ENCODE measurements at places on chromosomes 6 and 20.
A peak's percentile ranks its signal among the peaks of the same experiment; 100 is the strongest.

- DNase-seq = no peak
Observed at GRCh38 chr6:41061196-41061726, 8.3 kb downstream of the APOBEC2 start.

DNA sequence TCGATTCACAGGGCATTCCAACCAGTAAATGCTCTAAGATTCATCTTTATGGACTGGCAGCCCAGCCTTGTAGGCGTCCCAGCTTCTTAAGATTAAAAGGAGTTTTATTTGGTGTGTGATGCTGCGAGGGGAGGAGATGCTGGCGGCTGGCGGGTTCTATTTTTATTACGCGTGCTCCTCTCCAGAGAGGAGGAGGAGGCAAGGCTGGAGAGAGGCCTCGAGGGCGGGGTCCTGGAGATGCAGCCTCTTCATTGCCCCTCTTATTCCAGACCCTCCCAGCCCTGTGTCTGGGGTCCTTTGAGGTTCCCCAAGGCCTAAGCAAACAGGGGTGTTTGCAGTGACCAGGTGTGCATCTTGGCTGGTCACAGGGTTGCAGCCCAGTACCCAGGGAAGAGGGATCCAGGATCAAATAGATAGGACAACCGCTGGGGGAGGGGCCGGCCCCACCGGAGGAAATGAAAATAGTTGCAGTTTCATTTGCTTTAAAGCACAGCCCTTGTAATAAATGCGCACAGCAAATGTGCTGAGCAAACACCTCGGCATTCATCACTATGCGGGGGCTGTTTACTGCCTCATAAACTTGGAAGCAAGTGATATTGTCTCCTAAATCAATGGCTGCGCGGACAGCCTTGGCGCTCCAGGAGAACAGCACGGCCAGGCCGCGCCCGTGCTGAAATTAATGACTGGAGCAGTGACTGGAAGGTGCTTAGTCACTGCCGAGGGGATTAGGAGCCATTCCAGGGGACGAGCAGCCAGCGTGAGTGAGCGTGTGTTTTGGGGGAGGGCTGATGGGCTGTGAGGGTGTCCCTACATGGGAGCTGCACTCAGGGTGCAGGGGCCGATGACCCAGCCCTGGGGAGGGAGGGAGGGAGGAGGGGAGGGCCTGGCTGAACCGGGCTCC is 83.0 kb downstream of the TMEM242 start:
- DNase-seq = peak; percentile 50

- no peak for DNase-seq
Observed at GRCh38 chr6:126148853-126149252, 162.5 kb downstream of the TRMT11 start.

GRCh38 chr20:47464380-47465101 is 37.1 kb upstream of the NCOA3 start:
- peak; percentile 99 for DNase-seq

DNA sequence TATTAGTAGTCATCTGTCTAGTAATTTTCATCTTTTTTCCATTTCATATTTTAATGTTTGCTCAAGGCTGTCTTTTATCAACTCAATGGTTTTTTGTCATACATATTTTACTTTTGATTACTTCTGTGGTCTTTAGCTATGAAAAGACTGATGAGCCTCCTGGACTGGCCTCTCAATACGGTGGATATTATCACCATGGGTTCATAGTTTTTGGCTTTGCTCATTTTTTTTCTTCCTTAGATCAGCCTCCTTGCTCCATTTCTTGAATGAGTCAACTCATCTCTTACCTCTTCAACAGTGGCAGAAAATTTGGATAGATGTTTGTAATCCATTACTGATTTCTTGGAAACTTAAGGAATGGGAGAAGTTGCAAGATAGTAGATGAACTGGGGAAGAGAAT is 80.1 kb upstream of the ELOVL5 start:
- DNase-seq = no peak

DNA sequence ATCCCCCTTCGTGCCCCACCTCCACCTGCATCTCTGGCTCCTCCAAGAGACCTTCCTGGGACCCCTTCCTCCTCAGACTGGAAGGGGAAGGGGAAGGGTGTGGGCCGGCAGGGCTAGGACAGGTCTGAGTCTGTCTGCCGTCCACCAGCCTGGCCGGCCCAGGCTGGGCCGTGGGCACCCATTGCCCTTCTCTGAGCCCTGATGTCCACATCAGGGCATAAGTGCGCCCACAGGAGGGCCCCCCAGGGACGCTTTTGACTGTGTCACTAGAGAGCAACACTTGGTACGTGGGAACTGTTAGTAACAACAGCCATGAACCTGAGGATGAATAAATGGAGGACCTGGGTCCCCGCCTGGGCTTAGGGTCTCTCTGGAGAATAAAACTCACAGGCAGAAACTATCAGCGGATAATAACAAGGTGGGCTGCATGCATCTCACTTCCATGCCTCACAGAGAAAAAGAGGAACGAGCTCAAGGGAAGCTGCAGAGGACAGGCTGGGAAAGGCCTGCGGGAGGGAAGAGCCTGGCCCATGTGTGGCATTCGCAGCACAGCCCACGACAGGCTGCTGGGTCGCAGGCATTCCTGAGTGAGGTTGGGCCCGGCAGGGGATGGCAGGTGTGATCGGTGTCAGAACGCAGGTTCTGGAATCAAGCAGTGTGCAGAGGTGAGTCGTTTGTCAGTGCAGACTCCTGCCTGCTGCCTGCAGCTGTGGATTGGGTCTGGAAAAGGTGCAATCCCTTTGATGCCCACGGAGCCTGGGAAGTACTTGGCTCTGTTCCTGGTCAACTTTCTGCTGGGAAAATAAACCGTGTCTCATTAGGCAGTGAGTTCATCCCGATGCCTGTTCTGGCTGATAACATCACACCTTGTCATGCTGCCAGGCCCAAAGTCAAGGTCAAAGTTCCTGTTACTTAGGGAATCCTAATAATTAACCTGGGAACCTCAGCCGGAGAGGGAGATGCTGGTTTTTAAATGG is 60.9 kb downstream of the BCAS4 start:
- no peak for DNase-seq

- DNase-seq = no peak
Observed at GRCh38 chr6:27288136-27289044, 23.7 kb downstream of the POM121L2 start.

- peak; percentile 8 for DNase-seq
Observed at GRCh38 chr6:137452333-137452894, 41.8 kb downstream of the OLIG3 start.

DNA sequence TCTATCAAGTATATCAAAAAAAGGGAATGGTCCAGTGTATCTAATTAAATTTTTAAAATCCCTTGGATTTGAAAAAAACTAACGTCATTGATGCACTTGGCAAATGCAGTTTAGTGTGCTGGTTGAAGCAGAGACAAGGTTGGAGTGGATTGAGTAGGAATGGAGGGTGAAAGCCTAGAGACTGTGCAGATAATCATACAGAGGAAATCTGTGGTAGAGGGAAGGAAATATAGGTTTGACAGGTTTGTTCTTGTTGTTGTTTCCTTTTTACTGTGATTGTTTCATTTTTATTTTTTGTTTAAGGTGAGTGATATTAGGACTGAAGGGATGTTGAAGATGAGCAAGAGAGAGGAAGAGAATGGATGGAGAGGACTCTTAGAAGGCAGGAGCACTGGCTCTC is 29.0 kb upstream of the L3MBTL3 start:
- no peak for DNase-seq

DNA sequence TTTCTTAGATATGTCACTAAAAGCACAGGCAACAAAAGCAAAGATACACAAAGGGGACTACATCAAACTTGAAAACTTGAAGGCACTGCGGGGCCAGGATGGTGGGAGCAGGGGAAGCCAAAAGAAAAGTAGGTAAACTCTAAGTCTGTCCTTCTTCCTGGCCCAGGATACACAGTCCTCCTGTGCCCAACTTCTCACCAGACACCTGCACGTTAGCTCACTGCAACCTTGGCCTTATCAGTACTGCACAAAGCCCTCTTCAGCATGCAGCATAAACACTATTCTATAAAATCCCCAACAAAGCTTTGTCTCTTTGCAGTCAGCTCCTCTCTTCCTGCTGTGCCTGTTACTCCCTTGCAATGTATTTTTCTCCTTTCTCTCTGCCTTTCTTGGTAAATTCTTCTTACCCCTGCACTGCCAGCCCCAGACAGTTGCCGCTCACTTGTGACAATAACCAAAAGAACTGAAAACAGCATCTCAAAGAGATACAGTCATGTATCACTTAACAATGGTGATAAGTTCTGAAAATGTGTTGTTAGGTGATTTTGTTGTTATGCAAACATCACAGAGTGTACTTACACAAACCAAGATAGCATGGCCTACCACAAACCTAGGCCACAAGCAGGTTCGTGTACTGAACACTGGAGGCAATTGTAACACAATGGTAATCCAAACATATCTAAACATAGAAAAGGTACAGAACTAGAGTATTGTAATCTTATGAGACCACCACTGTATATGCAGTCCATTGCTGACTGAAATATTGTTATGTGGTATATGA is 51.2 kb downstream of the NINL start:
- DNase-seq = no peak

DNA sequence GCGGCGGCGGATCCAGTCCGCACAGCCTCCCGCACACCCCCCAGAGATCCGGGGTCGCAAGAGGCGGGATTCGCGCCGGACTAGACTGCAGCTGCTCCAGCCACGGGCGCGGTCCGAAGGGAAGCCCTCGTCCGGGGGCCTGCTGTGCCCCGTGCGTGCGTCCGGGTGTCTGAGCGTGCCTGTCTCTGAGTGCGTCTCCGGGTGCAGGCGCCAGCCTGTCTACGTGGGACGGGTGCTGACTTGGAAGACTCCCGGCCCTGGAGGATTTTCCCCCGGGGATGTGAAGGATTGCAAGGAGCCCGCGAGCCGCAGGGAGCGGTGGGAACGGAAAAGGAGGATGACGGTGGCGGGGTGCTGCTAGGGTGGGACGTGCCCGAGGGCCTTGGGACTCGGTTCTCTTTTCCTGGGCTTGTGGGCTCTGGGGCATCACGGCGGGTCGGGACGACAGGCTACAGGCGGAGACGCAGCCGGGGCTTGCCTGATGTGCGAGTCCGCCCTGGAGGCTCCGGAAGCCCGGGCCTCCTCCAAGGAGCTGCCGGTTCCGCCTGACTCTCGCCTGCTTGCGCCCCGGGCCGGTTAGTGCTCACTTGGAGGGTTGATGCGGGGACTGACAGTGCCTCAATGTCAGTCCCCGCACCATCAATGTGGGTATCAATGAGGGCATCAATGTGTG is 5.7 kb downstream of the MAFB start:
- peak; percentile 71 for DNase-seq

- DNase-seq = peak; percentile 39
Observed at GRCh38 chr6:5851261-5851757, 155.4 kb downstream of the NRN1 start.

- no peak for DNase-seq
Observed at GRCh38 chr6:94130478-94130877, 711.1 kb upstream of the EPHA7 start.

DNA sequence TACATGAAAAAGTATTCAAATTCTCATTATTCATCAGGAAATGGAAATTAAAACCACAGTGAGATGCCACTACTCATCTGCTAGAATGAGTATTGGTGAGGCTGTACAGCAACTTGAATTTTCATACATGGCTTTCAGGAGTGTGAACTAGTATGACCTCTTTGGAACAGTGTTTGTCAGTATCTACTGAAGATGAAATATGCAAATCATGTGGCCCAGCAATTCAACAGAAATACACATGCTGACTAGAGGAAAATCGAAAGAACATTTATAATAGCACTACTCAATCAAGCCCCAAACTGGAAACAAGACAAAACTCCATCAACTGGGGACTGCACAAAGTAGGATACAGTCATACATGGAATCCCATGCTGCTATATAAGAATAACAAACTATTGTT is 102.2 kb downstream of the DCDC2 start:
- DNase-seq = no peak

- DNase-seq = no peak
Observed at GRCh38 chr6:551829-552350, 105.0 kb downstream of the HUS1B start.

DNA sequence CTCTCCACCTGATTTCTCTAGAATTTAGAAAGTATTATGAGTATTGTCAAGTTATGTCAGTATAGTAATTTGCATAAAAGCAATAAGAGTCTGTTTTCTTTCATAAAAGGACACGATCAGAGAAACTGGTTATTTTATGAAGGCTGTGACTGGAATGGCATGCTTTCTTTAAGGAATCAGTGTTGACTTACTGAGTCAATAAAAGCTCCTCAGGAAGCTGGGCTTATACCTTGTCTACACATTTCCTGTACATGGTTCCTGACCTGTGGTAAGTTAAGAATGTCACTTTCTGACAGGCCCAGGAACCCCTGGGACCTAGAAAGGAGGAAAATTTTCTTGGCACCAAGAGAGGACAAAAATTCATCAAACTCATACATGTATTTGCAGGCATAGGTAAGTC is 1224.0 kb upstream of the ADGRB3 start:
- no peak for DNase-seq

GRCh38 chr6:52877168-52877567 is 32.3 kb downstream of the GSTA3 start:
- DNase-seq = peak; percentile 89

- no peak for DNase-seq
Observed at GRCh38 chr6:169342710-169343109, 89.1 kb upstream of the THBS2 start.

- DNase-seq = no peak
Observed at GRCh38 chr6:4397307-4397706, 261.9 kb upstream of the ECI2 start.

DNA sequence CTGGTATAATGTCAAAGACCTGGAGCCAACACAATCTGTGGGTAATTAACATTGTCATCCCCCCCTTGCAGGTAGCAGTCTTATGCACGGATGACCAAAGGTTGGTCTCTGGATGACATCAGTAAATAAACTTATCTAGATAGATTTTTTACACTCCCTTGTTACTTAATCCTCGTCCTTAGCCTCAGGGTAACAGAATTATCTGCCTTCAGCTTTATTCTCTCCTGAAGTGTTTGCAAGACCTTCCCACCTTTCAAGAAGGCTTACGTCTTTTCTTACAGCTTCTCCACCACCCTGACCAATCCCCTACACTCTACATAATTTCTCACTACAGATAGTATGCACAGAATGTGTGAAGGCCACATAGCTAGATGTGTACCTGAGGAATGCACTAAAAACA is 434.8 kb upstream of the HTR1E start:
- DNase-seq = no peak

GRCh38 chr20:16942756-16943155 is 194.6 kb downstream of the OTOR start:
- DNase-seq = peak; percentile 26

DNA sequence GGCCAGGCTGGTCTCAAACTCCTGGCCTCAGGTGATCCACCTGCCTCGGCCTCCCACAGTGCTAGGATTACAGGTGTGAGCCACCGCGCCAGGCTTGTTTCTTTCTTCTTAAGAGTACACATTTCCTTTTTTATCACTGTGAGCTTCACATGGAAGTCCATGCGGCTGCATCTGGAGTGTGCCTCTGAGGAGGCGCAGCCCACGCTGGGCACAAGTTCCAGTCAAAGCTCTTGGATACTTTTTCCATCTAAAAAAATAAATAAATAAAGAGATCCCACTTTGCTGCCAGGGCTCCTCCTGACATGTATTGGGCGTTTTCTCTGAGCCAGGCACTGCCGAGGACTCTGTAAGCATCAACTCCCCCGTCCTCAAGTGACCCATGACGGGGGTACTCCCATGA is 123.0 kb downstream of the PREX1 start:
- DNase-seq = no peak

- no peak for DNase-seq
Observed at GRCh38 chr6:45310118-45310788, 17.9 kb upstream of the RUNX2 start.

Measured in fibroblast of skin of scalp (primary cell).